ENCODE measurements at places on chromosomes 7 and 10. TPM values are rescaled to one million over a fixed set of nuclear protein-coding genes. Genes with fewer than 3 reads are reported as not detected.

GRCh38 chr10:131821378-131822012 lies 79.3 kb upstream of the PPP2R2D start:
- no peak for DNase-seq

GIMAP5 gene
- total RNA-seq, result not detected

DNA sequence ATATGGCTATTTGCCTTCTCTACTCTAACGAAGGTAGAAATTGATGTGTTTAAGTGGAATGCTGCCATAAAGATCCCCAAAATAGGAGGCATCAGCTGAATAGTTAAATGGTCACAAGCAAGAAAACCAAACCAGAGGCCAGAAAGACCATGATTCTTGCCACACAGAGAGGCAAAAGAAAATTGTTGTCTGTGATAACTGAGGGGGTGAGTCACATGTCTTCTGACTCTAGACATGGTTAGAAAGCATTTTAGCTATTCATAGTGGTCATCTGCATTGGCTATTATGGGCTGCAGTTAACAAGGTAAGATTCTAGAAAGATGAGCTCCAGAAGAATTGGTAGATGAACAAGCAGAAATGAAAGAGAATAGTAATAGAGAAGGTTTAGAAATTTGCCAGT lies 361.4 kb upstream of the NPSR1 start:
- DNase-seq, result no peak

GRCh38 chr10:5555021-5555510 lies 30.3 kb downstream of the CALML3 start:
- DNase-seq, result no peak

Measured in PC-9 (cell line).